ENCODE measurements at places on chromosomes 4 and X.

DNA sequence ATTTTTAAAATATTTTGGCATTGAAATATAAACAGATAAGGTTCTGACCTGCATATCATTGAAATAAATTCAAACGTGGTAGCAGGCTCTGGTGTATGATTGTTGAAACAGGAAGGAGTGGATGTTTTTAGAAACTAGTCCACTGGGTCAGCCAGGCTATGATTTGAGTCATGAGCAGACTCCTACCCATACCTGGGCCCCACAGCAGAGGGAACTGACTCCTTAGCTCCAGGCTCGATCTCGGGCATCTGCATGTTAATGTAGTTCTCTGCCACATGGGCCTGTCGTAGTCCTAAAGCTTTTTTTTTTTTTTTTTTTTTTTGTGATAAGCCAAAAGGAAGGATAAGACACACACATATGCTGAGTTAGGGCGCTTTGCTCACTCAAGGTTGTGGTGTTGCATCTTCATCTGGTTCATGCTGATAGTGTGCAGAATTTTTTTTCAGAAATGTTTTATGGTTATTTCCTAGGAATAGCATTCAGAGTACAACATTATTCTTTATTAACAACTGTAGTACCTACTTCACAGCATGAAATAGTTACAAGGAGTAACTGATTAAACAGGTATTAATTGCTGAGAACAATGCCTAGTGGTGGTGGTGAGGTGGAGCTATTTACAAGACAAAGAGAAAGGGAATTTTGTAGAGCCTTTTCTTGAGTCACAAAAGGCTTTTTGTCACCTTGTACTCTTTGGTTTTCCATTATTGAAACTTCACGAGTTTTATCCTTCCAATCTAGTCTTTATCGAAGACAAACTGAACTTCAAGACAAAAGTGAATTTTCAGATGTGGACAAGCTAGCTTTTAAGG is 27.3 kb downstream of the OFD1 start:
- no peak for DNase-seq

GRCh38 chr4:153138736-153139135 is 65.5 kb upstream of the TRIM2 start:
- DNase-seq, result no peak

GRCh38 chr4:66429276-66429675 is 759.0 kb upstream of the EPHA5 start:
- DNase-seq, result no peak

GRCh38 chrX:66021765-66022631 is 17.9 kb downstream of the VSIG4 start:
- DNase-seq, result no peak

GRCh38 chr4:30754021-30754420 is 33.9 kb downstream of the PCDH7 start:
- no peak for DNase-seq

DNA sequence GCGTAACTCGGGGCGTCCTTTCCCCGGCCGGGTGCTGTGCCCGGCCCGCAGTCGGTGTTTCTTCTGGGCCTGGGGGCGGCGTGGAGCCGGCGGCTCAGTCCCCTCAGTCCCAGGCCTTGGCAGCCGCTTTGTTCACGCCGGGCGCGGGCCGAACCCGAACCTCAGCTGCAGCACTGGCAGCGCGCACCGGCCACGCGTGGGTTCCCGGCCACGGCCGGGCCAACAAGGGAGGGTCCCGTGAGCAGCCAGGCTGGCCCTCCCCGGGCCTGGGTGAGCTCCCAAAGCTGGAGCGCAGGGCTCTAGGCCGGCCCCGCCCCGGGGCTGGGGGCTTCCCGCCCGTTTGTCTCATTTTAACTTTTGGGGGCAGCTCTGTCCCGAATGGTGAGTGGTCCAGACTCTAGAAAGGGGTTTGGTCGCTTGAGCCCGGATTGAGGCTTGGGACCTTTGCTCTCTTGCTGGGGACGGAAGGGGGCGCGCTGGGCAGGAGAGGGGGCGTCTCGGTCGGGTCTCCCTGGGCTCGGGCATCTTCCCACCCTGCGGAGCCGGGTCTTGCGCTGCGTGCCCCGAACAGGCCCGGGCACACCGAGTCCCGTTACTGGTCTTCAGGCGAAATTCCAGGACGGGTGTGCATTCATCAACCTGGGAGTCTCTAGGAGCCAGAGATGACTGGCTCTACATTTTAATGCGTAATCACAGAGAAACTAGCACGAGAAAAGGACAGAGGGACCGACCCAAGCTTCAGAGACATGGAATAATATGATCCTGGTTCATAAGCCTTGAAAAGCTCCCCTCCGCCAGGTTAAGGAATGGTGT is 177.1 kb downstream of the CBR4 start:
- DNase-seq, result no peak

DNA sequence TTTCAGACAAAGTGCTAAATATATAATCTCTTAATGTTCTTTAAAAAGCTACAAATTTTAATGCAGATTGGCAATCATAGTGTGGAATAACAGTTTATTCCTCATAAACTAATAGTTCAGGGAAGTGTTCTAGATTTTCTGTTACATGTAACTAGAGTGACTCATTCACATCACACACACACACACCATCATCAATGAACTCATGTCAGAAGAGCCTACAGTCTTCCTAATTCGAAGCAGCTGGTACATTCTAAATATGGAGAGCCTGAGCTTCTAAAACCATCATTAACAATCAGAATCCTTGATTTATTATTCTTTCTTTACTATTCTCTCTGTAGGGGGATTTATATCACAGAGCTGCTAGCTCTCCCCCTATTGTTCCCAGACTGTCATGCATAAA is 49.6 kb downstream of the DKK2 start:
- no peak for DNase-seq

DNA sequence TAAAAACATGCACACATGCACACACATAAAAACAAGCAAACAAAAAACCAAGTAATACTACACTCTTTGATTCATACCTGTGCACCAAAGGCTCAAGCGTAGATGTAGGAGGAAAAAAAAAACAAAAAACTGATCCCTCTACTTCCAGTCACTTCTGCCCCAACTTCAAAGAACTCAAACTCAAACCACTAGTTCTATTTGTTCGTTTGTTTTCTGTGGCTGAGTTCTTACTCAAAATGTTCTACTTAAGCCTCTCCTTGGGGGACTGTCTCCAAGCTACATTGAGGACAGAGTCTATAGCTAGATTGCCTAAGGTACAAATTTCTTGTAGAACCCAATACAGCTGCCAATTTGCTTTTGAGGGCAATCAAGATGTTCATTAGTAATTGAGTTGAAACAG is 171.0 kb upstream of the ATOH1 start:
- no peak for DNase-seq

- no peak for DNase-seq
Measured at GRCh38 chr4:5912614-5913019, 19.7 kb upstream of the CRMP1 start.

DNA sequence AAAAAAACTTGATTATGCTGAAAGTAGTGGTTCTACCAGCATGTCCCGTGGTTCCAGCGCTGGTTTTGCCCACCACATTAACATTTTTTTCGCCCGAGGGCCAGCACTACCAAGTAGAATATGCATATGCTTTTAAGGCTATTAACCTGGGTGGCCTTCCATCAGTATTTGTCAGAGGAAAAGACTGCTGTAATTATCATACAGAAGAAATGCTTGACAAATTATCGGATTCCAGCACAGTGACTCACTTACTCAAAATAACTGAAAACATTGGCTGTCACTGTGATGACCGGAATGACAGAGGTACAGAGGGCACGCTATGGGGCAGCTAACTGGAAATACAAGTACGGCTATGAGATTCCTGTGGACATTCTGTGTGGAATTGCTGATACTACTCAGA is 34.6 kb downstream of the PRPS2 start:
- no peak for DNase-seq

GRCh38 chr4:121614101-121614500 is 82.7 kb downstream of the ANXA5 start:
- no peak for DNase-seq

GRCh38 chrX:115378471-115378870 is 89.0 kb downstream of the LUZP4 start:
- DNase-seq, result no peak

GRCh38 chr4:126701756-126702155 is 931.0 kb upstream of the INTU start:
- DNase-seq, result no peak

DNA sequence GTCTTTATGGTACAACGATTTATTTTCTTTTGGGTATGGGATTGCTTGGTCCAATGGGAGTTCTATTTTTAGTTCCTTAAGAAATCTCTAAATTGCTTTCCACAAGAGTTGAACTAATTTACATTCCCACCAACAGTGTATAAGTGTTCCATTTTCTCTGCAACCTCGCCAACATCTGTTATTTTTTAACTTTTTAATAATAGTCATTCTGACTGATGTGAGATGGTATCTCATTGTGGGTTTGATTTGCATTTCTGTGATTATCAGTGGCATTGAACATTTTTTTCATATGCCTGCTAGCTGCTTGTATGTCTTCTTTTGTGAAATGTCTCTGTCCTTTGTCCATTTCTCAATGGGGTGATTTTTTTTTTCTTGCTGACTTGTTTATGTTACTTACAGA is 42.8 kb downstream of the UCHL1 start:
- no peak for DNase-seq

DNA sequence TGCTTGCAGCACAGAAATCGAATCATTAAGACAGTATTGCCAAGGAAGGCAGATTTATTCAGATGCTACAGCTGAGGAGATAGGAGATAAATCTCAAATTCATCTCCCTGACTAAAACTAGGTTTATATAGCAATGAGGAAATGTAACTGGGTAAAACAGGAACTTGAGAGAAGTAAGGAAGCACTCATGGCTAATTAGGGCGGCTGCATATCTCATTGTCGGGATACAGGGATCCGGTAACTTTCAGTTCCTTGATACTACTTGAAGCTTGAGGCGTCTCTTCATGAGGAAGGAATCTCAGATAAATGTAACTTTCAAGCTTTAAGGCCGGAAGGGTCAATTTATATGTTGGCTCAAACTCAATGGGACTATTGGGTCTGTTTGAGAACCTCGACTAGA is 129.2 kb upstream of the WDR1 start:
- peak; percentile 0 for DNase-seq

DNA sequence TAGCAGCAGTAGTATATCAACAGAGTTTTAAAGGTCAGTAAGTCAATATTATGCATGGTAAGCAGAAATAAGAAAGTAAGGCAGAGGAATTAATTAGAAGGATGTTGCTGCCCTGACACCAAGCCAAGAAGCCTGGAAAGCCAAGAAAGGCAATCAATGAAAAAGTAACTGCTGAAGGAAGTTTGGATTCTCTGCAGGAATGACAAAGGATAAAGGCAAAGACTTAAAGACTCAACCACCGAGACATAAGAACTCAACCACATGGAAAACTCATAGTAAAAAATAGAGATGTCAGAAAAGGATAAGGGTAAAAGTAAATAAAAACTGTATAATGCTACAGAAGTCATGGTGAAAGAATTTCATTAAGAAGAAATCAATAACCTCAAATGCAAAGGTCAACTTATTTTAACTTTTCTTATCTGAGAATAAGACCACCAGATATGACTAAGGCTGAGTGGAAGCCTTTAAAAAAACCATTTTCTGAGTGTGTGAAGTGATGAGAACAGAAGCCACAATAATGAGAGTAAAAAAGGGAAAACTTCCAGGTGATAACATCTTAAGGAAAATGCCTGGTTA is 55.2 kb downstream of the NEK1 start:
- no peak for DNase-seq

All from T-helper 1 cell (primary cell).